Stimulated activated CD4-positive, alpha-beta T cell treated with anti-CD3 and anti-CD28 coated beads, TNF-alpha, amount 100 ng/mL, for 4 hours (primary cell): ENCODE measurements at places on chromosomes 2 and 18.

- DNase-seq, result no peak
Observed at GRCh38 chr2:202718614-202719013, 83.8 kb downstream of the FAM117B start.

GRCh38 chr18:9017167-9017904, 85.2 kb upstream of the NDUFV2 start:
- peak; percentile 34 for DNase-seq

GRCh38 chr2:239866350-239866749, 158.8 kb downstream of the NDUFA10 start:
- no peak for DNase-seq

GRCh38 chr2:25619185-25619584, 54.2 kb downstream of the DTNB start:
- DNase-seq, result no peak

GRCh38 chr2:71072492-71072891, 4.0 kb downstream of the NAGK start:
- no peak for DNase-seq

DNA sequence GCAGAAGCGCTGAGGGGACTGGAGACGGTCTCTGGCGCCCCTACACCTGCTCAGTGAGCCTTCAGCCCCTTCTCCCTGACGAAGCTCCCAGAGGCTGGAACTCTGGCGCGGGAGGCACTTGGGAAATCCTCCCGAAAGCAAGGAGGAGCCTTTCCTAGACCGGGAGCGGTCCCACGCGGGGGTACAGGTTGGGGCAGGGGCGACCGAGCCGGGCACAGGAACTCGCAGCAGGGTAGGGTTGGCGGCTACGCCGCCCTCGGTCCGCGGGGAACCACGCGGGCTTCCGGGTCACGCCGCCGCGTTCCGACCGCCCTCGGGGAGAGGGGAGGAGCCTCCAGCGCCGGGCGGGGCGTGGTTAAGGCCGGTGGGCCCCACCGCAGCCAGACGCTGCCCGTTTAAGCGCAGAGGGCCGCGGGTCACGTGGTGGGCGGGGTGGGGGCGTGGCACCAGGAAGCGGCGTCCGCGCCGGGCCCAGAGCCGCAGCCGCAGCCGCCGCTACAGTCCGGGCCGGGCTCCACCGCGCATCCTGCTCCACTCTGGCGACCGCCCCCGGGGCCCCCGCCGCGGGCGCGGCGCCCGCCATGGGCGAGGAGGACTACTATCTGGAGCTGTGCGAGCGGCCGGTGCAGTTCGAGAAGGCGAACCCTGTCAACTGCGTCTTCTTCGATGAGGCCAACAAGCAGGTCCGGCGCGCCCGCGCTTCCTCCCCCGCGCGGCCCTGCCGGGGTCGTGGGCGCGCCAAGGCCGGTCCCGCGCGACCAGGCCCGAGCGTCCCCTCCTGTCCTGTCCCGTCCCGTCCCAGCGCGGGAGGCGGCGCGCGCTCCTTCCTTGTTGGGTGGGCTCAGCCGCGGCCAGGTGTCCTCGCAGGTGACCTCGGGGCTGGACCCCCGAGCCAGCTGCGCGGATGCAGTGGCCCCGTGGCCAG, at the start of gene RMC1:
Gene RMC1 (plus strand): TSS at position 474 of the 925 bp plus-strand sequence. CDS start 108 bp downstream, at position 582.
- DNase-seq, result peak; percentile 95

- no peak for DNase-seq
Observed at GRCh38 chr2:145110668-145111356, 590.9 kb upstream of the ZEB2 start.

DNA sequence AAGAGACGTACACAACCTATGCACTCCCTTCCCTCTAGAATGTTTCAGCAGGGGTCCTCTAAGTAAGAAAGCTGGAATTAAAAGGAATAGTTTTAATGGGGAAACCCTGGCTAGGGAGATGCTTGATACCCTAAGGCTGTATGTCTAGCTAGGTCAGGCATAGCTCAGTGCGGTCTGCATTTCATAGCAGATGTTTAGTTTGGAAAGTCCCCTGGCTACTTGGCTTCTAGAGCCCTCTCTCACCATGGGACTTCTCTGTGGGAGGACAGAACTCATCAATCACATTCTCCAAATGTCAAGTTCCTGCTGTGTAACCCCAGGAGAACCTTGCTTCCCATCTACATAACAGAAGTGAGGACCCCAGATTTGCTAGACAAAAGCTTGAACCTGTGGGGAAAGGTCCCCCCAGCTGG, 24.1 kb upstream of the ANXA4 start:
- no peak for DNase-seq

DNA sequence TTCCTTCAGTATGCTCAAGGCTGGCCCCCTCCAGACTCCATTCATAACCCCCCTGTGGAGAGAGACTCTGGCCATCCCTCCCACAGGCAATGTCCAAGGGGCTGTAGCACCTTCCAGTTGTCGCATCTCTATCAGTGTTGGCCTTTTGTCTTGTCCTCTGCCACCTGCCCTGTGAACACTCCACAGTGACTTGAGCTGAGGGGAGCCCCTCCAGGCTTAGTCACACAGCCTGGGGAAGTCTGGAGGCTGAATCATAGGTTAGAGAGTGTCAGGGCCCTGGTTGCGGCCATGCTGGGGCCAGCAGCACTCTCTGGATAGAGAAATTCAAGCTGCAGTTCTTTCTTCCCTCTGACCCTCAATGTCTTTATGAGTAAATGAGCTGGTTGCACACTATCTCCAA, 64.7 kb downstream of the GYPC start:
- DNase-seq, result no peak

GRCh38 chr2:19035238-19035637, 323.2 kb downstream of the OSR1 start:
- DNase-seq, result no peak

- DNase-seq, result no peak
Observed at GRCh38 chr2:144325086-144325485, 194.8 kb downstream of the ZEB2 start.

- no peak for DNase-seq
Observed at GRCh38 chr2:218745160-218745558, 34.5 kb downstream of the TTLL4 start.

DNA sequence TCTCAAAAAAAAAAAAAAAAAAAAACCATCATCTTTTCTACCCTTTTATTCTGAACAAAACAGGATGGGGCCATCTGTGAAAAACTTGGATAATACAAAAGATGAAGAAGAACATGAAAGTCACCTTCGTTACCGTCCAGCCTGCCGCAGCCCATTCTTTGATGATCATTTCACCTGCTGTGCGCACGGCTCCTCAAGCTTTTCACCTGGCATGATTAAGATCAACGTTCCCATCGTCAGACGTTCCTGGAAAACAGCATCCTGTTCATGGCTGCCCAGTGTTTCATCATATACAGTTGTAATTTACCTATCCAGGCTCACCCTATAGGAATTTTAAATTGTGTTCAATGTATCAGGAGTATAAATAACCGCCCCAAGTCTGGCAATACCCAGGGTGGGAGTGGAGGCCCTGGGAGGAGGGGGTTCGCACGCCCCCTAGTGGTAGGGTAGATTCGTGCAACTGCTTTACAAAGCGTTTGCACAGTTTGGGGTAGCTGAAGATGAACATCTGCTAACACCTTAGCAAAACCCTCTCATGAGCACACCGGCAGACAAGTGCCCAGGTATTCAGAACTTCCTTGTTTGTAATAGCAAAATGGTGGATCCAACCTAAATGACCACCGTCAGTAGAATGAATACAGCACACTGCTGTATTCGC, 49.0 kb upstream of the GLI2 start:
- no peak for DNase-seq
